Tracheal epithelial cell (primary cell): ENCODE measurements at places on chromosomes 11 and 22. TPM values are rescaled to one million over a fixed set of nuclear protein-coding genes. Genes with fewer than 3 reads are reported as not detected.

Gene MMP8
- 0.24 TPM in 1 of 2 replicates, not detected in the other for total RNA-seq

Gene RBM14
- total RNA-seq: 8.1 and 10.4 TPM in 2 replicates

Gene CCND1
- total RNA-seq: 350 and 427 TPM in 2 replicates

Gene KCNJ1
- 0.43 TPM in 1 of 2 replicates, not detected in the other for total RNA-seq

Gene CARNS1
- 0.24 TPM in 1 of 2 replicates, not detected in the other for total RNA-seq

Gene SCGB2A2
- total RNA-seq: not detected in 2 replicates

Gene TALDO1
- 259 and 288 TPM in 2 replicates for total RNA-seq

Gene SCN4B
- total RNA-seq: 0.43 and 3.4 TPM in 2 replicates

Gene DNAJB7
- total RNA-seq: not detected in 2 replicates

Gene NLRP14
- total RNA-seq: 0.24 TPM in 1 of 2 replicates, not detected in the other

Gene MRGPRF
- total RNA-seq: under 0.01 TPM in 1 of 2 replicates, not detected in the other

Gene EHF
- total RNA-seq: 296 and 323 TPM in 2 replicates

Gene SLC22A8
- total RNA-seq: not detected in 2 replicates

Gene F2
- under 0.01 TPM in 1 of 2 replicates, not detected in the other for total RNA-seq

Gene ZFTA
- total RNA-seq: 4.5 and 5.5 TPM in 2 replicates

Gene C22orf42
- not detected in 2 replicates for total RNA-seq

Gene FGF4
- total RNA-seq: not detected in 2 replicates

Gene MYEOV
- under 0.01 and 4.8 TPM in 2 replicates for total RNA-seq

Gene RFPL1
- total RNA-seq: not detected in 2 replicates

Gene CHRM1
- not detected in 2 replicates for total RNA-seq

Gene SPDYC
- not detected in 2 replicates for total RNA-seq

Gene TH
- 0.48 TPM in 1 of 2 replicates, not detected in the other for total RNA-seq

Gene POU2AF2
- not detected in 2 replicates for total RNA-seq

Gene TSGA10IP
- total RNA-seq: not detected in 2 replicates

Gene GRM5
- under 0.01 TPM in 1 of 2 replicates, not detected in the other for total RNA-seq

Gene GRAMD4
- 40.5 and 55.4 TPM in 2 replicates for total RNA-seq
